ENCODE measurements at places on chromosomes 13 and 19.

GRCh38 chr13:44726778-44727177 is 150.6 kb upstream of the TSC22D1 start:
- no peak for DNase-seq

DNA sequence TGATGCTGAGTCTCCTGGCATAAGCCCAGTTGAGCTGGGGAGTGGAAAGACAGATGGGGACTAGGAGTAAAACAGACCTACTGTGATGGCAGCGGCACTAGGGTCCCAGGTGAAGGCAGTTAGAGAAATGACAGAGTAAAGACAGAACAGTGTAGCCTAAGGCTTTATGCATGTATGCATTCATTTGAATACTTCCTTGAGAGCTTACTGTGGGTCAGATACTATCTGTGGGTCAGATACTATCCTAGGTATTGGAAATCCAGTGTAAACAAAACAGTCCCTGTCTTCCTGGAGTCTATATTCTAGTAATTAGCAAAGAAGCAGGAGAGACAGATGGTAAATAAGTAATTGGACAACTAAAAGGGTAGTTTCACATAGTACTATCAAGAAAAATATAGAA is 73.7 kb upstream of the LRCH1 start:
- no peak for DNase-seq

DNA sequence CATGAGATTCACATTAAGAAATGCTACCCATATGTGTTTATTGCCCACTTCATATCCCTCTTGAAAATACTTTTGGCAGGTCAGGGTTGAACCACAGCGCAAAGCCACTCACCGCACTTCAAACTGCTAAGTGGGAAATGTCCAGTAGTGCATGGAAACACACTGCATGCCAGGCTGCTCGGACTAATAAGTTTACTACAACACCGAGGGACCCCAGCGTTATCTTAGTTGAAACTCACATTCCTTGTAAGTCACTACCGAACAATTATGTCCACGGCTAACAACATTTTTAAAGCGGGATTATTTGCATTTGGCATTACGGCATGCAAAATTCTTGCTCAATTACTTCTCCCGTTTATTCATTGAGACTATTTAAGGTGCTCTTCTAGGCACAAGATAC is 4.0 kb downstream of the BRD4 start:
- no peak for DNase-seq

- DNase-seq: no peak
Measured at GRCh38 chr19:16060294-16060693, 16.0 kb upstream of the TPM4 start.

DNA sequence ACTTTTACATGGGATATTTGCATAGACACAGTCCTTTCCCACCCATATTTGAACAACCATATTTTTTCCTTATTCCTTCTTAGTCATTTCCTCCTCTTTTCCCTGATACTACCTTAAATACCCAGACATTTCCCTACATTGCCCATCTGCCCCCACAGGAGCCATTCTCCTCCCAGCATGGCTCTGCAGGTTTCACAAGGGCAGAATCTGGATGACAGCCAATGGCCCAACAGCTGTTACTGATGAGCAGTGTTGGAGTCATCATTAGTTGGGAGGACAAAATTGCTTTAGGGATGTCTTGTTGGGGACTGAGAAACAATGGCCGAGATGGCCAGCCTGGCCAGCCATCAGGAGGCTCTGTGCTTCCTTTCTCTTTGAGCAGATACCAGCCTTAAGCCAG is 209.5 kb downstream of the KLF5 start:
- DNase-seq: no peak

GRCh38 chr13:80336370-80336769 is 4.6 kb downstream of the SPRY2 start:
- DNase-seq: no peak

GRCh38 chr19:29411113-29411581 is 114.6 kb upstream of the VSTM2B start:
- DNase-seq: no peak

- DNase-seq: no peak
Measured at GRCh38 chr13:20360041-20360491, 127.9 kb upstream of the GJB6 start.

GRCh38 chr13:64071352-64071751 is 2655.7 kb upstream of the PCDH20 start:
- no peak for DNase-seq

- DNase-seq: no peak
Measured at GRCh38 chr19:1027650-1028061, 1.2 kb downstream of the CNN2 start.

DNA sequence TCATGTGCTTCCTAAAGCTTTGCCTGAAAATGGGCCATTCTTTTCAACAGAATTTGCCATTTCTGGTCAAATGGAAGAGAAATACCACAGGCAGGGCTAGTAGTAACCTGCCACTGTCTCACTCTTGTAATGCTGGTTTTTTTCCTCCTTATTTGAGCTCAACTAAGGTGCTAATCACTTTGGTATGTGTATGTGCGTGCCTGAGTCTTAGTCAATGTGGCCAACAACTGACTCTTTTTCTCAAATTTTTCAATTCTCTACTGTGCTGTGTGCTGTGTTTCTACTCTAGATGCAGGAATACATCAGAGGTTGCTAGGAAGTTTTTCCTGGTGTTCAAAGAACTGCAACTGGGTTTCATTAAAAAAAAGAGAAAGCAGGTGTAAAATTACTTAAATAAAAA is 870.2 kb downstream of the EFNB2 start:
- no peak for DNase-seq

DNA sequence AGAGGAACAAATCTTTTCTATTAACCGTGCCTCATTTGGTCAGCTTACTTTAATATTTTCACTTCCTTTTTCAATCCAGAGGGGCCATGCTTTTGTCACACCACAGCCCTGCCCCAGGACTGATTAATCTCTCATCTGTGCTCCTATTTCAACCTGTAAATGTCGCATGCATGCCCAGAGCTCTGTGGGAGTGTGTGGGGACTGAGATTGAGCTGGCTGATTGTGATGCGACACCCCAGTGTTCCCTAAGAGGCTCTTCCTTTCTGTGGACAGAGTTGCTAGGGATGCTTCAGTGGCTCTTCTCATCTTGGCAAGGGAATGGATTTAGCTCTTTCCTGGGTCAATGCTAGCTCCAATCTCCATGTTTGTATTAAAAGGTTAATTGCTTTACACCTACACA is 249.6 kb downstream of the TDRD3 start:
- no peak for DNase-seq

DNA sequence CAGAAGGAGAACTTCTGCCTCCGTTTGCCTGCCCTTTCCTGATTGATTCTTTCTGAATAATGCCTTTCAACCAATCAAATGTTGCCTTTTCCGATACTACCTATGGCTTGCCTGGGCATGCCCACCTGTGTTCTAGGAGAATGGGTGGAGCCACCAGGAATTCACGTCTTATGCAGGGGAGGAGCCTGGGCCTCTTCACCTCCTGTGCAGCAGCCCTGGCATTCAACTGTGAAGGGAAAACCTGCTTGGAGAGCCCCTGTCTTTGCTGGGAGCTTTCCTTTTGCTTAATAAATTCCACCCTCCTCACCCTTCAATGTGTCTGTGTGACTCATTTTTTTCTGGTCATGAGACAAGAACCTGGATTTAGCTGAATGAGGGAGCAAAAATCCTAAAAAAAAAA is 730.7 kb downstream of the UQCRFS1 start:
- no peak for DNase-seq

- DNase-seq: no peak
Measured at GRCh38 chr13:44212633-44213396, 160.8 kb upstream of the SERP2 start.

DNA sequence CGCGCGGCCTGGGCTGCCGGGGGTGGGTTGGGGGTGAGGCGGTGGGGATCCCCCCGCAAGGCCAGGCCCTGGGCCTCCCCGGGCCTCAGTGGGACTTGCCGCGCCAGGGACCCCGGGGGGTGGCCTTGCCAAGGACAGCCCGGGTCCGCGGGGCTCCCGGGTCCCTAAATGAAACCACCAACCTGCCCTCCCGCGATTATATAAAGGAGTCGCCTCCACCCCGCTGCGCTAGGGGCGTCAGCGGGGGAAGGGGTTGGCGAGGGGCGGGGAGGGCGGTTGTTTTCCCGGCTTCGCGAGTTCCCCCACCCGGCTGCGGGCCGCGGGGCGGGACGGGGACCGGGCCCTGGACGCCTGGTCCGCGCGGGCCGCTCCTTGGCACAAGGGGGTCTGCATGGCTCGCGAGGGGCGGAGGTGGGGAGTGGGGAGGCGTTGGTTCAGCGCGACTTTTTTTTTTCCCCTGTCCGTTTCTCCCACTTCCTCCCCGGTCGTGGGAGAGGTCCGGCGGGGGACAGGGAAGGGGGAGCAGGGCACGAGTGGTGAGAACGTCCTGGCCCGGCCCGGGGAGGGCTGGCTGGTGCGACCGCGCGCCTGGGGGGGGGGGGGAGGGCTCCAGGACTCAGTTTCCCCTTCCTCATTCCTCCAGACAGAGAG is 822 bp upstream of the ZBTB7A start:
- no peak for DNase-seq

- no peak for DNase-seq
Measured at GRCh38 chr13:36710396-36710795, 36.6 kb downstream of the SERTM1 start.

- DNase-seq: no peak
Measured at GRCh38 chr13:22014469-22014868, 343.6 kb downstream of the FGF9 start.

DNA sequence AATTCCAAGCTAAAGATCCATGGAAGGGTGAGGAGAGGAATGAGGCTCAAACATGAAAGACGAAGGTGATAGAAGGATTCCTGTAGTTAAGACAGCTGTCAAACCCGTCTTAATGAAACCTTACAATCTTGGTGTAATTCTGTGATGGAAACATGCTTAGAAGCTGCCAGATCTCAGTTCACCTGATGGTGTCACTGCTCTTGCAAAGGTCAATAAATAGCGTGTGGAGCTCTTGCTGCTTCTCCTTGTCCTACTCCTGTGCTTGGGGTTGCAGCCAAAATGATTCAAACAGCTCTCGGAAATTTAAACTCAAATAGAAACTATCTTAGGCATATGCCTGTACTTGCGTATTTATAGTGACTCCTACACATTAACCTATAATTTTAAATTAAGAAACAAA is 1705.0 kb downstream of the OLFM4 start:
- DNase-seq: no peak

GRCh38 chr13:112175162-112176075 is 108.5 kb downstream of the SOX1 start:
- no peak for DNase-seq

DNA sequence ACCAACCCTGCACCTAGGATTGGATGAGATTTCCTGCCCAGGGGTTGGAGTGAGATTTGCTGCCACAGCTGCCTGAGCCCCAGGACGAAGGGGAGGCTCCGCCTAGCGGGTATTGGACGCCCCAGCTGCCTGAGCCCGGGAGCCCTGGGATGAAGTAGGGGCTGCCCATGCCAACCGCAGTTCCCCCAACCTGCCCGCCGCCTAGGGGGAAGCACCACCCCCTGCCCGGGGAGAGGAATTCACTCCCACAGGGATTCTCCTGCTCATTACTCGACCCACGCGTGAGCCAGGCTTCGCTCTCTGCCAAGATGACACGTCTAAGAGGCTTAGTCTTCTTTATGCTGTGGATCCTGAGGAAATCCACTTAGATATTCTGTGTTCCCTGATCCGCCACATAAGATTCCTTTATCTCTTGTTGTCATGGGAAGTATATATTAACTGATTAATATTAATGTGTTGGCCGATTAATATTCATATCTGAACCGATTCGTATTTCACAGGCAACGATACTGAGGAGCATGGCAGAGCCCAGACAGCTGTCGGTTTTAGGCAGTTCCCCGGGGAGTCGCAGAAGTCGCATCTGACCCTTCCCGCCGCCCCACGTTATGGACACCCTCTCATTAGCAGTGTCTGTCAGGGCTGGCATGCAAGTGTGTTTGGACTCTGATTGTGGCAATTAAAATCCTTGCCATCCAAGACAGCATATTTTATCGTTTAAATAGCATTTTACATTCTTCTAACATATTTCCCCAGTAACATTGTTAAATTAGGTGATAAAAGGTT is 44.5 kb upstream of the KCTD15 start:
- DNase-seq: no peak

DNA sequence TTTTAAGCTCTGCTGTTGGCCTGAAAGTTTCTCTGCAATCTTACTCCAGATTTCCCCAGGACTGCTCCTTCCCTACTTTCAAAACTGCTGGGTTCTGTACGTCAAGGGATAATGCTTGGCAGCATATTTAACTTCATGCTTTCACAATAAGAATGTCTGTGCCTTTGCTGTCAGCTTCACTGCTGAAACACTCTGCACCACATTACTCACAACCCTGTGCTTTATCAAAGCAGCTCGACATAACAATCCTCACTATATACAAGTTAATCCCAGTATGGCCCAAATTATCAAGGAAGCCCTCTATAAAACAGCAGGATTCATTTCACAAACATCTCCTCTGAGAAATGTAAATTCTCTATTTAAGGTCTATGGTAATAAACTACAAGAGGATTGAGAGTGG is 17.5 kb downstream of the LATS2 start:
- DNase-seq: no peak

DNA sequence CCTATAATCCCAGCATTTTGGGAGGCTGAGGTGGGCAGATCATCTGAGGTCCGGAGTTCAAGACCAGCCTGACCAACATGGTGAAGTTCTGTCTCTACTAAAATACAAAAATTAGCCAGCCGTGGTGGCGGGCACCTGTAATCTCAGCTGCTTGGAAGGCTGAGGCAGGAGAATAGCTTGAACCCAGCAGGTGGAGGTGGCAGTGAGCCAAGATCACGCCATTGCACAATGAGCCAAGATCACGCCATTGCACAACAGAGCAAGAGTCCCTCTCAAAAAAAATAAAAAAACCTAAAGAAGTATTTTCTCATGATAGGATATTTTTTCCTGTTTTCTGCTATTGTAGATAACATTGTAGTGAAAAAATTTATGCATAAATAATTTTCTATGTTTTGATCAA is 13.3 kb downstream of the IFT88 start:
- DNase-seq: no peak

GRCh38 chr19:13804830-13805683 is 9.8 kb downstream of the ZSWIM4 start:
- DNase-seq: no peak

DNA sequence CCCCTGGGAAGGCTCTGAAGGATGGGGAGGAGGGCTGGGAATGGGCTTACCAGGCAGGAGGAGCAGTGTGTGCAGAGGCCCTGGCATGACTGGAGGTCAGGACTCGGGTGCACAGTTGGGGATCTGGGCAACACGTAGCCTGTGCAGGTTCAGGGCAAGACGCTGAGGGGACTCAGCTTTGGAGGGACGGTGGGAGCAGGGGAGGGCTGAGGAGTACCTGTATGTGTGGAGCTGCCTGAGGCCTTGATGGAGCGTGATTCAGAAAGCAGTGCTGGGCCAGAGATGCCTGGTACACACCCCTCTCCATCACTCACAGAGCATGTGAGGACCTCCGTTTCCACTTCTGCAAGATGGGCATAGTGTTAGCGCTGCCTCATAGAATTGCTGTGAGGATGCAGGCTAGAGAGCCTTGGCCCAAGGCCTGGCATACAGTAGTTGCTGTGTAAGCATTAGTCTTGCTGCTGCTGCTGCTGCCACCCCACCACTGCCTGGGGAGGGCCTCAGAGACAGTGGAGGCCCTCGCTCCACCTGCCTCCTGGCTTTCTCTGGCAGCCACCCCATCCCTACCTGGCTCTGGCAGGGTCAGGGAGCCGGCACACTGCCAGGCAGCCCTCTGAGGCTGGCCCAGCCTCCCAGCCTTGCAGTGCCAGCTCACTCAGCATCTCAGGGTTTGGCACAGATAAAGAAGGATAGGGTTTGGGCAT is 2.4 kb downstream of the PAK4 start:
- no peak for DNase-seq

GRCh38 chr13:93818345-93818744 is 591.7 kb downstream of the GPC6 start:
- DNase-seq: no peak

- DNase-seq: no peak
Measured at GRCh38 chr13:29411481-29411880, 184.0 kb downstream of the SLC7A1 start.

All from stimulated activated effector memory CD8-positive, alpha-beta T cell treated with anti-CD3 and anti-CD28 coated beads, Interleukin-12 subunit alpha, Interleukin-12 subunit beta, amount 100 ng/mL, for 72 hours (primary cell).